ENCODE measurements at places on chromosomes 13 and 19.
A peak's percentile ranks its signal among the peaks of the same experiment; 100 is the strongest.

DNA sequence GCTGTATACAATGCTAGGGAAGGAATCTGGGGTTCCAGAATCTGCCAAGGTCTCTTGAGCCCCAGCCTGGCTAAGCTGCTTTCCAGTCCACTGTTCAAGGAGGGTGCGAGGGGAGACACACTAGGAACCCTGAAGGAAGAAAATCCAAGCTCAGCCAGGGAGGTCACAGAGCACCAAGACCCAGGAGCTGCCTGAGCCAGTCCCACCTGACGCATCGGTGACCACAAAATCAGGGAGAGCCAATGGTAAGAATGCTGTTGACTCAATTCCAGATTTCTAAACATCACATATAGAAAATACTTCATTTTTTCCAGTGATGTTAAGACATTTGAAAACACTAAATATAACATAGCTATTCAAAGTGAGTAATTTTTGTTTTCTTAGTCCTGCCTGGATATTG, 50.1 kb downstream of the CEP89 start:
- DNase-seq = no peak

DNA sequence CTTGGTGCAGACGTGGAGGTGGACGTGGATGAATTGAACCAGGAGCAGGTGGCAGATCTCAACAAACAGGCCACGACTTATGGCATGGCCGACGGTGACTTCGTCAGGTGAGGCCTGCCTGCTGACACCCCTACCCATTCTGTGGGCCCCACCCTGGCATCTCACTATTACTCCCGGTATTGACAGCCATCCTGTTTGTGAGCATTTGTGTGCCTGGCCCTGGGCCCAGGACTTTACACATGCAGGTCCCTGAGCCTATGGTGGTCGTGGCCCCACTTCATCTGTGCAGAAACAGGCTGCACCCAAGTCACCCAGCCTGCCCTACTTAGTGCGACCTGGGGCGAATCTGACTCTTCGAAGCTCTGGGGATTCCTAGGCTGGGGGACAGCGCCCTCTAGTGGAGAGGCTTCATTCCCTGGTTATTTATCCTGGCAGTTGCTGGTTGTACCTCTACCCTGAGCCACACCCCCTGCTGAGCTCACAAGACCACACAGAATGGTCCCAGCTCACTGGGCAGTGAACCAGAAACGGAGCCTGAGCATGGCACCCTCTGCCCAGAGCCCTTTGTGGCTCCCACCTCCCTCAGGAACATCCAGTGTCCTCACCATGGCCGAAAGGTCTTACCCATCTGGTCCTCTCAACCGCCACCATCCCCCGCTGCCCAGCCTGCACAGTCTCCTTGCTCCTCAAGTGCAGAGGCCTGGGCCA, 16.9 kb downstream of the ZNF296 start:
- DNase-seq = no peak

DNA sequence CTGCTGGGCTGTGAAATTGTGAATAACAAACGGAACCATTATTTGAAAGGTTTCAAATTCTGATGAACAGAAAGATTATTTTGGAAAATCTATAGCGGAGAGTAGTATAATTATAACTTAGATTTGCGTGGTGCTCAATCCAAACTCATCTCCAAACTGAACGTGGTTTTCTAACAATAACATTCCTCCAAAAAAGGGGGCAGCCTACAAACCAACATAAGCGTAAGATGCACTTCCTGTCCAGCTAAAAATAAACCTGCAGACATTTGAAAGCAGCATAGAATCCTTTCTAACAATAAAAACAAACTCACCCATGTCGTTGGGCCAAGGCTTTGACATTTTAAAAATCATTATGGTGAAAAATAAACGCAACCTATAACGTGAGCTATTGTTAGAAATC, 178.4 kb downstream of the COL4A1 start:
- DNase-seq = no peak

GRCh38 chr13:78758549-78758948, 99.6 kb upstream of the OBI1 start:
- no peak for DNase-seq

DNA sequence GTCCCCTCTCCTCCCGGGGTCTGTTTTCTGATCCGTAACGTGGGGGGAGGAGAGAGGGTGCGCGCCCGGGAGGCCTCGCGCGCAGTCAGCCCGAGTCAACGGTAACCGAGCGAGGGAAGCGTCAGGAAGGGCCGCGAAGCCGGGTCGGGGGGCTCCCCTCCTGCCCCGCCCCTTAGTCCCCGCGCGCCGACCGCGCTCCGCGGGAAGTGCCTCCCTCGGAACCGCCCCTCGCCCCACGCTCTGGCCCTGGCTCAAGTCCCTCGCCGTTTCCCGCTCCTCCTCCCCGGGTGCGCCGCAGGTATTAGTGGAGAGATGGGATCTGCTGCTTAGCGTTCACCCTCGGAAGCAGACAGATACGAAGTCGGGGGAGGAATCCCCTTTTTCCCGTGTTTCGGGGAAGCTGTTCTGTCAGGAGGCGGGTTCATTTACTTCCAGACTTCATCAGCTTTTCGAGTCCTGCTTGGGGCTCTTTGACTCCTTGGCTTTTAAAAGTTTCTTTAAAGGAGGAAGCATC, 770 bp downstream of the HNRNPM start:
- DNase-seq = no peak

DNA sequence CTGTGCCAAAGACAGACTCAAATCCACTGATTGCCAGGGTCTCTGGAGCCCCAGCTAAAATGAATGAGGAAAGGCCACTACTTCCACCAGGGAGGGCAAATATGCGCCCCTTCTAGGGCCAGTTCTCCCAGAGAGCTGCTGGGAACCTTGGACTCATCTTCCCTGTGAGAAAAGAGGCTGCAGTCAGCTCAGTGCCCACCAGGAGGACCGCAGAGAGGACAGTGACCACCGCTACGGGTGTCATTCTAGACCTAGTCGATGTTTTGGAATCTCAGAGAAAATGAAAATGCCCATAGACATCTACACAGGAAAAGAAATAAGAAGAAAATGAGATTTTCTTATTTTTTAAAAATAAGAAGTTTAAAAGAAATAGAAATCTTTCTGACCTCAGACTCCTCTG, 235.1 kb downstream of the UQCRFS1 start:
- DNase-seq = no peak

DNA sequence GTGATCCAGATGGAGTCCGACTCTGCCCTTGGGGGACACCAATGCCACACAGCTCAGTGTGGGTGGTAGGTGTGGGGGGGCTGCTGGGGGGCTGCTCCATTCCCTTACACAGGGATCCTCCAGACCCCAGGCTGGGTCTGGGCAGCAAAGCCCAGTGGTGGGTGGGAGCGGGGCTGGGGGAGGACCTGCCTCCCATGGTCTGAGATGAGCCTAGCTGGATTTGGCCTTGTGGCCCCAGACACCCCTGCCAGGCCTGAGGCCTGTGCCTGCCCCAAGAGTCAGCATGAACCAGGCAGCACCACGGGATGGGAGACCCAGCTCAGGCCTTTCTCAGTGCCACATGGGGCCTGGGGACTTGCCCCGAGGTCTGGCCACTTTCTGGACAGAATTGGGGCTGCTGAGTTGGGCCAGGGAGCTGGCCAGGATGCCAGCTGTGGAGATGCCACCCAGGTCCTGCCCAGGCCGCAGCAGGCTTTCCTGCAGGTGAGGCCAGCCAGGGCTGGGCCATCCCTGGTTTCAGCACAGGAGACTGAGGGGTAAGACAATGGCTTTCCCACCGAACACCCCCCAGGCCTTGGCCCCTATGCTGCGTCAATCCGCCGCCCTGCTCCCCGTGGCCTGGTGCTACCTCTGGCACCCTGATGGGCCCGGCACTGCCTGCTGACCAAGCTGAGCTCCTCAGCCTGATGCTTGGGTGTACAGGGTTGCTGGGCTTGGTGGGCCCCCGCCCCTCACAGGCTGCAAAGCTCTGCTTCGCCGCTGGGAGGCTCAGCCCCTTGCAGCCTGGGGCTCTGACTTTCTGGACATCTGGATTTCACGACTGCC, 24.2 kb downstream of the CEBPG start:
- no peak for DNase-seq

- peak; percentile 22 for DNase-seq
Measured at GRCh38 chr13:70960841-70961443, 852.7 kb upstream of the KLHL1 start.

- no peak for DNase-seq
Measured at GRCh38 chr13:33057019-33057780, 41.0 kb downstream of the KL start.

All from left renal cortex interstitium (tissue), 4 donors.